ENCODE measurements at places on chromosomes 7 and 10. TPM values are rescaled to one million over a fixed set of nuclear protein-coding genes. Genes with fewer than 3 reads are reported as not detected.

Gene C1GALT1
- polyA plus RNA-seq, result 20.4 TPM

Gene IL6
- polyA plus RNA-seq, result 155 TPM

Gene LRRN3
- polyA plus RNA-seq, result 0.42 TPM

Gene PIP
- polyA plus RNA-seq, result 35.3 TPM

Gene CLRN3
- 0.12 TPM for polyA plus RNA-seq

Gene AKR1B15
- not detected for polyA plus RNA-seq

Gene MLLT10
- polyA plus RNA-seq, result 20.6 TPM

Gene OAT
- polyA plus RNA-seq, result 57.1 TPM

Gene DMTF1
- 44.5 TPM for polyA plus RNA-seq

Gene SORBS1
- 19.4 TPM for polyA plus RNA-seq

Gene GIMAP5
- 47.9 TPM for polyA plus RNA-seq

Gene SPDYE2
- 0.14 TPM for polyA plus RNA-seq

Gene SORCS1
- 0.04 TPM for polyA plus RNA-seq

Gene TMEM178B
- 0.04 TPM for polyA plus RNA-seq

Gene TMEM273
- 41.8 TPM for polyA plus RNA-seq

Gene TMEM196
- not detected for polyA plus RNA-seq

Gene TRA2A
- 95.3 TPM for polyA plus RNA-seq

Gene FANK1
- 8.7 TPM for polyA plus RNA-seq

Gene TRPV5
- 0.05 TPM for polyA plus RNA-seq

Gene NKX2-3
- not detected for polyA plus RNA-seq

Gene DENND2A
- polyA plus RNA-seq, result 4.1 TPM

Gene NPTX2
- polyA plus RNA-seq, result 0.41 TPM

Gene GATA3
- polyA plus RNA-seq, result 1.9 TPM

Gene CALML3
- 0.02 TPM for polyA plus RNA-seq

Gene CEP55
- 1.6 TPM for polyA plus RNA-seq

Gene SLC18A3
- polyA plus RNA-seq, result not detected

Gene ACTL6B
- not detected for polyA plus RNA-seq

Gene TRIM50
- polyA plus RNA-seq, result 0.08 TPM

Gene MCM10
- polyA plus RNA-seq, result 0.54 TPM

Gene ATOH7
- polyA plus RNA-seq, result 0.02 TPM

Gene PEX1
- 7.2 TPM for polyA plus RNA-seq

Gene UNCX
- polyA plus RNA-seq, result not detected

Gene HTRA1
- 50.7 TPM for polyA plus RNA-seq
